ENCODE measurements at places on chromosomes 3 and 15.
A peak's percentile ranks its signal among the peaks of the same experiment; 100 is the strongest.

GRCh38 chr15:89307791-89308190, 26.8 kb downstream of the POLG start:
- DNase-seq, result no peak

- DNase-seq, result peak; percentile 7
Measured at GRCh38 chr15:95325763-95326404, 1004.6 kb upstream of the NR2F2 start.

DNA sequence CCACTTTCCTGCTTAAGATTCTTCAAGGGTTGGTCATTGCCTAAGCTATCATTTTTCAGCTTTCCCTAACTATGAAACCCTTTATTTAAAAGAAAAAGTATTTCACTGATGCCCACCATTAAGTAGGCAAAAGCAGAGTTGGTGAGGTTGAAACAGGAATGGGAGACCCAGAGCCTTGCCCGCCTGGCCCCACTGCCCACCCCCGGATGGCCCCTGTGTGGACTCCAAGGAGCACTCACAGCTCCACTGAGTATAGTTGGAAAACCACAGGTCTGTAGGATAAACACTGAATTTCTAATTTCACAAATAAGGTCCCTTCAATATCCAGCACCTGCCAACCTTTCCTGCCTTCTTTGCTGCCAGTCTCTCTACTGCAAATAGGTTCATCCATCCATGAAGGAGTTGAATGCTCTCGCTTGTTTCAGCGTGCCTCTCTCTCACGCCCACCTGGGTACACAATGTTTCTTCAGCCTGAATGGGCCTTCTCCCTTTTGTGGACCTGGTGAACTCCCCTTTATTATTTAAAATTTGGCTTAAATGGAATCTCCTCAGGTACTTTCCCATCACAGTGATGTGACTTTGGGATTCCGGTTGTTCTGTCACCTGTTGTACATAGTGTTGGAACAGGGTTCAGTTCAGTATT, 8.7 kb upstream of the ACAP2 start:
- no peak for DNase-seq

DNA sequence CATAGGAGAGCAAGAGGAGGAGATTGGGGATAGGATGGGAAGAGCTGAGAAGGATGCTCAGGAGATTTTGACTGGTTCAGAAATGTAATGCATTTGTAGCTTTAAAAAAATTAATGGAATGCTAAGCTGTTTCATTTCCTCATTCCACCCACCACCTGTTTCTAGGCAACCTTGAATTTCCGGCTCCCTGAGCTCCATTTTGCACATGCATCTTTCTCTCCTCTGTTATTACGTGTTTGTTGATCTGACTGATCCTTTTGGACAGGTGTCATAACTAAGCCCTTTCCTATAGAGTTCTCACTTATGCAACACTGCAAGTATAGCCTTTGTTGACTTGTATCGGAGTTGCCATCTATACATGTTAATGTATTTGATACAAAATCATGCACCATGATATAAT, 4.3 kb downstream of the TMPRSS7 start:
- DNase-seq, result no peak

DNA sequence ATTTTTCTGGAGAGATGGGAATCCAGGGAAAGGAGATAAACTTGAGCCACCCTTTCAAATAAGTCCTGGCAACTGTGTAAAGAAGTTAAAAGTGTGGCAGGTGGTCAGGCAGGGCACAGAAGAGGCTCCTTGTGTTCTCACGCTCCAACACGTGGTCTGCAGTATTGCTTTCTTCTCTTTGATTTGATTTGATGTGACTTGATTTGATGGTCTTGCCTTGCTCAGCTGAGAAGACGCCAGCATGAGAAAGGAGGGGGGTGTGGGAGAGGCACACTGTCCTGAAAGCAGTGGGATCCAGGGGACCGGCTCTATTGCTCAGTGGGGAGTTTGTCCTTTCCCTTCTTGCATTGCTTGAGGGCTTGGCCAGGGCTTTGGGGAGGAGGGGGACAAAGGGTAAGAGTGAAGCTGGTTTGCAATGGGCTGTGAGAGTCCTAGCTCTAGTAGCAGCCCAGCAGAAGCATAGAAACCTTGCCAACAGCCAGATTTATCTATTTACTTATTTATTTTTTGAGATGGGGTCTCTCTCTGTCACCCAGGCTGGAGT, 25.7 kb upstream of the NEO1 start:
- no peak for DNase-seq

DNA sequence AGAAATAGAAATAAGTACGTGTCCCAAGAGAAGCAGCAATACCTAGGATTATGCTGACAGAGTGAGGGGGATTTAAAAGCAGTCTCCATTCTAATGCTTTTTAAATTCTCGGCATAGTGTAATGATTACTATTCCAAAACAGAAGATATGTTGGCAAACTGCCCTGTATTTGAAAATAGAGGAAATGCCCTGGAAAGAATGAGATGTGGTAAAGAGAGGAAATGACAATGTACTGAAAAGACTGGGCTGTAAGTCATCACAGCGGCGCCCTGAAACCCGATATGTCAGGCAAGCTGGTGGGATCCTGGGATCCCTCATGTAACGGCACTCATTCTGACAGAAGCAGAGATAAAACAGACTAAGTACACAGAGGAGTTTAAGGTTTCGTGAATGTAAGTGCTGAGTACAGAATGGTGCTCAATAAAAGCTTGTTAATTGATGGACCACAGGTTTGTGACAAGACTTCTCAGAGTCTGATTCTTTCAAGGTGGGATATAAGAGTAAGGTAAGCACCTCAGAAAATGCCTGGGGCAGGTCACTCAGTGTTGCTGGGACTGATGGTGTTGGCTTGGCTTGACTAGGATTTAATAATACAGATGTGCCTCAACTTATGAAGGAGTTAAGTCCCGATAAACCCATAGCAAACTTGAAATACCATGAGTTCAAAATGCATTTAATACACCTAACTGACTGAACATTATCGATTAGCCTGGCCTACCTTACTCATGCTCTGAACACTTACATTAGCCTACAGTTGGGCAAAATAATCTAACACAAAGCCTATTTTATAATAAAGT, 91.4 kb downstream of the NFKBIZ start:
- DNase-seq, result peak; percentile 96

GRCh38 chr3:117063930-117064329, 354.4 kb downstream of the TUSC7 start:
- peak; percentile 88 for DNase-seq

DNA sequence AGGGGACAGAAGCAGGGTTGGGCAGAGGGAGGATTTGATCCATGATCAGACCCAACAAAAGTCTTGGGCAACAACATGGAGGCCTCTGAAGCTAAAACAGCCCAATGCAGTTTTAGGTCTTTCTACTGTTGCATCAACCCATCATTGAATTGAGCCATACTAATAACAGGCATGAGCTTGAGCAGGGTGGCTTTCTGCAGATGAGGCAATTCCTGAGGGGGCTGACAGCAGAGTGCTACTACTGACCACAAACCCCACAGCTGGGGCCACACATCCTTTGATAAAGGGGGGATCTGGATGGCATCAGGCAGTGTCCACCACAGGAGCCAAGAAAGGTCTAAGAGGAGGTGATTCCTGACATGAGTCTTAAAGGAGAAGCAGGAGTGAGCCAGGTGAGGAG, 517.0 kb upstream of the PPP2R3A start:
- no peak for DNase-seq

GRCh38 chr3:58116985-58117384, 93.8 kb downstream of the DNASE1L3 start:
- DNase-seq, result no peak

DNA sequence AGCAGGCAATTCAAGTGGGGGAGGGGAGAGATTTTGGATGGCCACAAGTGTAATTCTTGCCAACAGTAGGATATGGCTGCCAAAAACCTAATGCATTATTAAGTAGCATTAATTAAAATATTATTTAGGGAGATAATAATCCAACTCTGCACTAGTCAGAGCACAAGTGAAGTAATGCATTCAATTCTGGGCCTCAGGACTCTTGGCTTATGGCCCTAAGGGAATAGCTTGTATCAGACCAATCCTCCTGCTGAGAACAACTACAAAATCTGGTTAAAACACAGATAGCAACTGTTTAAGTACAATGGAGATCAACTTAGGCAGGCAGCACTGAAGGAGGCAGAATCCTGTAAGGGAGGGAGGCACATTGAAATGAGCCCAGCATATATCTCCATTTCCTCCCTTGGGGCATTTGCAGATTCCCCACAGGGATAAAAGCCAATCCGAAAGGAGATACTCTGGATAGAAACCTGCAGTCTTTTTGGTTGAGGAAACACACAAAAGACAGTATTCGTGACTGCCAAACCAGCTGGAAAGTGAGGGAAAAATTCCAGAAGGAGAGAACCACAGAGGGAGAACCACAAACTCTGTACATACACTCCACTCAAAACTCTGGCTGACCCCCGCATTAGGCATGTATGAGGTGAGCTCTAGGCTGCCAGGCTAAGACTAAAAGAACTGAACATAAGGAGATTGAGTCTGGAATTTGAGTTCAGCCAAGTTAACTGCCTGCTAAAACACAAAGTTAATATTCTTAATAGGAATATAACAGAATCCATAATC, 57.4 kb downstream of the ETFA start:
- DNase-seq, result no peak

GRCh38 chr3:43866529-43867353, 176.0 kb downstream of the ABHD5 start:
- DNase-seq, result peak; percentile 98

DNA sequence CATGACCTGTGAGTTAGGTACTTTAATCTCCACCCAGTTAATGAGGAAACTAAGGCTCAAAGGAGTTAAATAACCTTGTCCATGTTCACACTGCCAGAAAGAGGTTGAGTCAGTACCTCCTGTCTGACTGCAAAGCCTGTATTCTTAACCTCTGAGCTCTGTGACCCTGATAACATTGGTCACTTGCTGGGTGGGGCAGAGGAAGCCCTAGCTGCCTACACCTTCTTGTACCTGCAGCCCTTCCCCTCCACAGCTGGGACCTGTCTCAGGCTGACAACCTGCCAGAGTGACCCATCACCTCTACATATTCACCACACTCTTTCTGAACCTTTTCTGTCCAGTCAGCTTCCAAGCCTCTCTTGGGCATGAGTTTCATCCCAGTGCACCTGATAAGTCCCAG, 106.1 kb upstream of the HES1 start:
- no peak for DNase-seq

GRCh38 chr3:190562866-190563510, 49.1 kb downstream of the IL1RAP start:
- no peak for DNase-seq

- DNase-seq, result no peak
Measured at GRCh38 chr3:174973465-174973864, 114.3 kb downstream of the NAALADL2 start.

- peak; percentile 48 for DNase-seq
Measured at GRCh38 chr3:45048244-45048643, 22.1 kb downstream of the CLEC3B start.

DNA sequence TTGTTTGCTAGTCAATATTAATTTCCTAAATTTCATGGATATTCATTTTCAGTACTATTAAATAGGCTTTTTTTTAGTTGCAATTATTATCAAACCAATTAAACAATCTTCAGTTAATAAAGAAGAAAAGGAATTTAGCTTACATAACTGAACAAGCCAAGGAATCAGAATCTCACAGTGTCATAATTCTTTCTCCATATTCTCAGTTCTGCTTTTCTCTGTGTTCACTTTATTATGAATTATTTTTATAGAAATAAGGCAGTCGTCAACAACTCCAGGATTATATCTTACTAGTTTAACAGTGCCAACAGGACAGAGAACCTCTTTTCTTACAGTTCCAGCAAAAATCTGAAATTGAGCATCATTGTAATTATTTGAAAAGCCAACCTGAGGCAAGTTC, 221.7 kb downstream of the CGGBP1 start:
- DNase-seq, result no peak

Measured in fibroblast of mammary gland (primary cell).